ENCODE measurements at places on chromosomes 5 and 9. TPM values are rescaled to one million over a fixed set of nuclear protein-coding genes. Genes with fewer than 3 reads are reported as not detected.

Gene TSLP
- not detected for total RNA-seq

Gene TMEM171
- not detected for total RNA-seq

Gene FSTL4
- 2.3 TPM for total RNA-seq

Gene TXNDC8
- not detected for total RNA-seq

Gene FAM120A
- 22.4 TPM for total RNA-seq

Gene HBEGF
- 2.4 TPM for total RNA-seq

Gene ENTREP1
- total RNA-seq = 1.8 TPM

Gene EIF4EBP3
- total RNA-seq = 0.53 TPM

Gene TEX48
- not detected for total RNA-seq

Gene CARD9
- not detected for total RNA-seq

Gene INSL4
- total RNA-seq = not detected

Gene OCLN
- 57.7 TPM for total RNA-seq

Gene SLC1A3
- 8.5 TPM for total RNA-seq

Gene CYLC2
- not detected for total RNA-seq

Gene RBM22
- 52.4 TPM for total RNA-seq

Gene ABLIM3
- not detected for total RNA-seq

Gene ZNF462
- total RNA-seq = 93.4 TPM

Gene NAIP
- 7.7 TPM for total RNA-seq
